EL (cell line): ENCODE measurements at places on chromosomes 6 and 20.

- no peak for DNase-seq
These were observed 301.0 kb downstream of the FARS2 start for GRCh38 chr6:5562277-5562676.

DNA sequence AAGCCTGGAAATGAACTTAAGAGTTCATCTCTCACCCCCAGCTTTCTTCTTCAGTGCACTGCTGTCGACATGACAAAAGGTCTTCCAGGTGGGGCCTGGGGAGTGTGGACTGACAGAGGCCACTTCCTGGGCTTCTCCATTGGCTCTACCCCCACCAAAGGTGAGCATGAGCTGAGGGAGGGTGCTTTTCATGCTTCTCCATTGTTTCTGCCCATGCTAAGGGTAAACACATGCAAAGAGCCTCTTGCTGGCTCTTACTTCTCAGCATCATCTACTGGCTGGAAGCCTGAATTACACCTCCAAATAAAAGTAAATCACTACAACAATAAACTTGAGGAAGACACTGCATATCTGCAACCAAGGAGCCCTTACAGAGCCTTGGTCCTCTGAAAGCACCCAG, 227.2 kb downstream of the EPM2A start:
- DNase-seq: no peak

DNA sequence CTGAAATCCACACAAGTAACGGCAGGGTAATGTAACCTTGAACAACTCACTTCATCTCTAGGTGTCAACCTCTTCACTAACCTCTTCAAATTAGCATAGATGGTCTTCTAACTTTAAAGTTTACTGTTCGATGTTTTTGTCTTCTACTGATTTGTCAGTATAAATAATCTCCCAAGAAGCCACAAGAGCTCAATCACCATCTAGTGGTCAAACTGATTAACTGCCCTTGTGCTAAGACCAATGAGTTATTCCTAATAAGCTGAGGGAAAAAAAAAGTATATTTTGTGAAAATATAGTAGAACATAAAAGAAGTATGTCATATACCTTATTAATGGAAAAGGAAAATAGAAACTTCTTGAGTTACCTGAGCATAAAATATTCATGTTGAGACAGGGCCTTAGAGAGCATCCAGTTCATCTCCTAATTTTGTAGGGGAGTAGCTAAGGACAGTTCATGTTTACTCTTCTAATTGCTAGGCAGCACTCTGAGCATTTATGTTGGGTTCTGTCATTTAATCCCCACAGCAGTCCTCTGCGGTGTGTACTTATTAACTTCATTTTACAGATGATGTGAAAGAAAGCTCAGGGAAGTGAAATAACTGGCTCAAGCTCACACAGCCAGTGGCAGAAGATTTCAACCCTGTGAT, 317.1 kb downstream of the ESR1 start:
- peak; percentile 62 for DNase-seq

GRCh38 chr20:40687384-40688128, 1.5 kb downstream of the MAFB start:
- no peak for DNase-seq

GRCh38 chr6:51184046-51184445, 365.4 kb downstream of the TFAP2B start:
- DNase-seq: no peak

GRCh38 chr6:94570581-94570980, 1006.8 kb upstream of the MANEA start:
- no peak for DNase-seq

GRCh38 chr6:16105854-16106253, 23.0 kb upstream of the MYLIP start:
- peak; percentile 21 for DNase-seq

- DNase-seq: peak; percentile 14
These were observed 108.3 kb downstream of the TNFAIP3 start for GRCh38 chr6:137975188-137975940.

DNA sequence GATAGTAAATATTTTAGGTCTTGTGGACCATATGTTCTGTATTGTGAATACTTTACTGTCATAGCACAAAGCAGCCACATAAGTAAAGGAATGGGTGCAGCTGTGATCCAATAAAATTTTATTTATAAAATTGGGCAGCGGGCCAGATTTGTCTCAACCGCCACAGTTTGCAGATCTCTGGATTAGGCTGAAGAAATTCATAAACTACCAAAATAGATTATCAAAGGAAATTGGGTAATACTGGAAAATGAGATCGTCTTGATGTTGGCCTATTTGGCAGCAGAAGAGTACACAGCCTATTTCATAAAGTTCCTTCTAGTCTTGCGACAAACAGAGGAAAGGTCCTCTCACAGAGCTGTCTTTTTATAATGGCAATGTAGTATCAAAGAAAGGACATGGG, 69.8 kb downstream of the DZANK1 start:
- DNase-seq: no peak

GRCh38 chr6:49406250-49406970, 56.6 kb downstream of the MMUT start:
- no peak for DNase-seq

DNA sequence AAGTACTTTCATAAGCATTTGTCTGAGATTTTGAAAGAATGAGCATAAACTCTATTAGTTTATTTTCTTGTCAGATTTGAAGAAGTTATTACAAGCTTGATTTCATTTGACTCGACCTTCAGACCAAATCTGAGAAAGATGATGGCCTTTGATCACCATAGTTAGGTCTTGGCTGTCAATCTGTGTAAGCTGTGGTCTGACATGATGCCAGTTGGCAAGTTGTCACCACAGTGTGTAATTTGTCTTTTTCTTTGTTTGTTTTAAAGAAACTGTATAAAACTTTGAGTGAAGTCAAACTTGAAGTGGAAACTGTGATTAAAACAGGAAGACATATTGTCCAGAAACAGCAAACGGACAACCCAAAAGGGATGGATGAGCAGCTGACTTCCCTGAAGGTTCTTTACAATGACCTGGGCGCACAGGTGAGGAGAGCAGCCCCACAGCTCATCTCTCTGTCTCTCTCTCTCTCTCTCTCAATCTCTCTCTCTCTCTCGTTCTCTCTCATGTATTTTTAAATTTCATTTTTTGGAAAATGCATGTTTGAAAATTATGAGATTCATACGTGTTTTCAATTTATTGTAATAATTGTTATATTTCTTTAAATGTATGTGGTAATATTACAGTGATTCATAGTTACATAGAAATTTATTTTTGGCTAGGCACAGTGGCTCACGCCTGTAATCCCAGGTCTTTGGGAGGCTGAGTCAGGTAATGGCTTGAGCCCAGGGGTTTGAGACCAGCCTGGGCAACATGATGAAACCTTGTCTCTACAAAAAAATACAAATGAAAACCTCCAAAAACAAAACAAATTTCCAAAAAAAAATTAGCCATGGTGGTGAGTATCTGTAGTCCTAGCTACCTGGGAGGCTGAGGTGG, 208.1 kb downstream of the UTRN start:
- no peak for DNase-seq

- peak; percentile 58 for DNase-seq
These were observed 616 bp downstream of the TUBB start for GRCh38 chr6:30720738-30721197.

DNA sequence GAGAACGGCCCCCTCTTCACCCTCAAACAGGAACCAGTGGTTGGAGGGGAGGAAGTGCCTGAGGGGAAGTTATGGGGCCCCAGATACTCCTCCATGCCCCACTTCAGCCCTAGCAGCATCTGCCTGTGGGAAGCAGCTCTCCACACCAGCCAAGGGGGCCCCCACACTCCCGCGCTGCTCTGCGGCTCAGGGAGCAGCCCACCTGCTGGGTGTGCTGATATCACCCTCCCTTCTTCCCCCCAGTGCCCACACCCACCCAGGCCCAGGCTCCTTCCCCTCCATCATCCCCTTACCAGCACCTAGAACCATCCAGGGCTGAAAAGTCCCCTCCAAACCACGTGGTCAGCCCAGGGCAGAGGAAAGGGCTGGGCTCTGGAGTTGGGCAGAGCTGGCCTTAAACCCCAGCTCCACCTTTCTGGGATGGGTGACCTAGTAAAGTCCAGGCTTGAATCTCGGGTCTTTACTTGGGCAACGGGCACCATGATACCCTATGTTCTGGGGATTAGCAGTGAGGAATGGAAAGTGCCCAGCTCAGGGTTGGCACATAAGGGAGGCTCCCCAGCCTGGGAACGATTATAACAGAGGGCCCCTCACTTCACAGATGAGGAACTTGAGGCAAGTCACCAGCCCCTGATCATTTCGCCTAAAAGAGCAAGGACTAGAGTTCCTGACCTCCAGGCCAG, 663 bp downstream of the LST1 start:
- DNase-seq: no peak

- no peak for DNase-seq
These were observed 69.2 kb upstream of the E2F3 start for GRCh38 chr6:20332441-20333006.

GRCh38 chr6:34912715-34913464, 23.8 kb downstream of the ANKS1A start:
- peak; percentile 69 for DNase-seq

DNA sequence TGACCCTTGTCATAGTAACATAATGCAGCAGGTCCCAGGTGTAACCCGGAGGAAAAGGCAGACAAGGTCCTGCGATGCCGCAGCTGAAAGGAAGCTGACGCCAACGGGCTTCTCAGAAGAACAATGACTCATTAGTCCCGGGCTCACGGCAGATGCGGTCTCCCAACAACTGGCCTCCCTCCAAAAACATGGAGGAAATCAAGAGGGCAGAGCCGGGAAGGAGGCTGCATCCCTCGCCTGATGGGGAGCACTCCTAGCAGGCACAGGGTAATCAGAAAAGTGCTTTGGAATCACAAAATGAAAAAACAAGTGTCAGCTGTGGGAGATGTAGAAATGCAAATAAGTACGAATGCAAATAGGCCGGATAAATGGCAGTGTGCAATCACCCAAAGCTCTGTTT, 165.2 kb upstream of the AGPAT4 start:
- DNase-seq: peak; percentile 81

GRCh38 chr6:118591897-118592296, 43.8 kb downstream of the PLN start:
- DNase-seq: no peak

- peak; percentile 55 for DNase-seq
These were observed 88.9 kb upstream of the ATXN1 start for GRCh38 chr6:16849988-16850680.
